ENCODE measurements at places on chromosomes 5 and 9.

GRCh38 chr9:115004545-115004944 lies 74.2 kb upstream of the TNFSF8 start:
- DNase-seq: no peak

GRCh38 chr9:76688471-76689238 lies 75.6 kb upstream of the PCA3 start:
- DNase-seq: no peak

DNA sequence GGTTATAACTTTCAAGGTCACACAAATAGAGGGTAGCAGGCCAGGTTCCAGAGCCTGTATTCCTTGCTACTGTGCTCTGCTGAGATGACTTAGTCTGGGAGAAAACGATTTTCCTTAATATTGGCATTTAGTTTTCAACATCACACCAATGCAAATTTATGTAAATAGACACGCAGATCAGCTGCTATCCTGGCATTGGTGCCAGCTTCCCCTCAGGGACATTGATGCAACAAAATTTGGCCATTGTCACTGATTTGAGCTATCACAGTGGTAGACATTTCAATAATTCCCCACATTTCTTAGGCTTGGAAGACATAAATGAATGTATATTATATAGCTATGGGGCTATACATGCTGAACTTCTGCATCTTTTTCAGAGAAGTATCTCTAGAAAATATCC lies 71.6 kb upstream of the ASTN2 start:
- no peak for DNase-seq

- no peak for DNase-seq
These were observed 88.5 kb downstream of the ALDH1A1 start for GRCh38 chr9:72864327-72864726.

DNA sequence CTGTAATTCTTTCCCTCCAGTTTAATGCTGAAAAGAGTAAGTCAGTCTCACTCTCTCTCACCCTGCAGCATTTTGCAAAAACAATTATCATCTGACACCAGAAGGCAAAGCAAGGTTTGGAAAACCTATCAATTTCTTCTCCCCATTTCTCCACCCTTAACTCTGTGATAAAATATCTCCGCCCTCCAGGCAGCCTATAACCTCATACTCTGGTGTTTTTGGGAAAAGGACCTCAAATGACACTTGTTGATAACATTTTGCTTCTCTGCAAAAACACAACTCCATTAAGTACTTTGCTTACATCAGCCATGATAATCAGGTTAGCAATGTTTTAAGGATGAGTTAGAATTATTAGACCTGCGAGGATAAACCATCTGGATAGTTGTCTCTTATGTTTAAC lies 2.3 kb downstream of the ANKH start:
- no peak for DNase-seq

GRCh38 chr5:132180134-132180745 lies 47.4 kb downstream of the P4HA2 start:
- DNase-seq: peak; percentile 64

- DNase-seq: no peak
These were observed 24.5 kb downstream of the OSTF1 start for GRCh38 chr9:75112789-75113188.

DNA sequence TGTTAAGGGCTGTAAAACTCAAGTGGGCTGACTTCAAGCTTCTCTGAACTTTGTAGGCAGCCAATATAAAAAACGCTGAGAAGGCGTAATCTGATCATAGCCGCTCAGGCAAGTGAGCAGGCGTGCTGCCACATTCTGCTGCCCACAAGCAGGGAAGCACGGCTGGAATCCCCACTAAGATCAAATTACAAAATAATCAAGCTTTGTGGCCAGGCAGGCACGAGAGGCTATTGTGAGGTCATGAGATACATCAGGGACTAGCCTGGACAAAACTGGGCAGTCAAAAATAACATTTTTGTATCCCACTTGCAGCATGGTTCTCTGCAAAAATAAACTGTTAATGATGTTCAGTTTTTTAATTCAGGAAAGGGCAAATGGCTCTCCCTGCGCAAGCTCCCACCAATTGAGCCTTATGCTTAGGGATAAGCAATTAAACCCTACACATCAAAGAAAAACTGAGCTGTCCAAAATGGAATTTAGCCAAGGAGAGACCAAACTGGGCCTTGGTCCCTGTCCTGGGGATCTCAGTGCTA lies 64.0 kb downstream of the POU5F2 start:
- peak; percentile 64 for DNase-seq

Data from iPS-NIHi11 (cell line).